ENCODE measurements at places on chromosomes 2 and 18.

GRCh38 chr2:127146071-127146725 is 39.2 kb upstream of the BIN1 start:
- no peak for DNase-seq

DNA sequence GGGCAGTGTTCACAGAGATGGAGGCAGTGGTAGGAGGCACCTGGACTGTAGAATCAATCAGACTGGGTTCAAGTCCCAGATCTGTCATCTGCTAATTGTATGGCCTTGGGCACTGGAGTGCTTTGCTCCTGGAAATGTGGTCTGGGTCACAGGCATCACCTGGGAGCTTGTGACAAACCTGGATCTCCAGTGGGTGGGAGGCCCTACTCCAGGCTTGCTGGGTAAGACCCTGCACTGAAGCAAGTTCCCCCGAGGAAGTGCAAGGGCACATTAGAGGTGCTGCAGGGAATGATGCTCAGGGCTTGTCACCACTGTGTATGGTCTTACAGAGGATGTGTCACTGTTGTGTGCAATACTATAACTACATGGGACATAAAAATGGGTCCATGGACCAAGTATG is 220.5 kb upstream of the ID2 start:
- DNase-seq, result no peak

DNA sequence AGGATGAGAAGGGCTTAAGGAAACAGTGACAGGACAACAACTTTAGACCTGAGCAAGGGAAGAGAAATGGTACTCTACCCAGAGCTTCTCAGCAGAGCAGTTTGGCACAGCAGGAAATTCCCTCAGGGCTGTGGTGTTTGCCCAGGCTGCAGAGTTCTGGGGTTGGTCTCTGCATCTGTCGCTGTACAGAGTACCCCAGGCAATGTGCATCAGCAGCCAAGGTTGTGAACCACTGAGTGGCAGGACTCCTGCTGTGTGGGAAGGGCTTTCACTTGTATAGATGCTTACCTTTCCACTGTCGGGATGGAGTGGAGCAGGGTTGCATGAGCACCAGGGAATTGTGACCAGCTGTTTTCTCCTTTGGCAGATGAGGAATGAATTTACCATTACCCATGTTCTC is 21.2 kb downstream of the STAMBP start:
- no peak for DNase-seq

DNA sequence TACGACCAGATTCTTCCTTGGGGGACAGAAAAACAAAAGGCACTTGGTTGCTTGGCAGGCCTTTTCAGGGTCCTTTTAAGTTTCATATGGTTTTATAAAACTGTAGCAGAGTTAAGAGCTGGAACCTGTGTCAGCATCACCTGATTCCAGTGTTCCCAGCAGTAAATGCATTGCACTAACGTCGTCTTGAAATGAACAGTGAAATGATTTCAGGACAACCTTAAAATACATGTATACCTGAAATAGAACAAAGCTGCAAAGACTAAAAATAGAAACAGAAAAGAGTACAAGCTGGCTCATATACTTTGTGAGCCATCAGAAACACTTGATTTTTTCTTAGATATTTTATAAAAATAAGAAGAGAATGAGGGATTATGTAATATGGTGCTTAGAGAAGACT is 51.9 kb downstream of the ACSL3 start:
- no peak for DNase-seq

DNA sequence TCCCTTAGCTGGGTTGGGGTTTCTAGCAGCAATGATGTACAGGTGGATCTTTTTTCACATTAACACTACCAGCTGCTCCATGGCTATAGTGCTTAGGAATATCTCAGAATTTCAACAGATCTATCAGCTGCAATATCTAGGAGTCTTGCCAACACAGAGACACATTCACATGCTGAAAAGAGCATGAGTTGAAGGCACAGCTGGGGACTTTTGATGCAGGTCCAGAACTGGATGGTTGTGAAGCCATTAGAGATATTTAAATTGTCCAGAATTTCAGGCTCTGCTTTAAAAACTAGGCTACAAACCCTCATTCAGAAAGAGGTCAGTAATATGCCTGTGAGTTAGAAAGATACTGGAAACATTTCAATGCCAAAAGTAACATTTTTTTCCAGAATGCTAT is 122.2 kb upstream of the CCDC195 start:
- no peak for DNase-seq

- DNase-seq, result no peak
These were observed 63.1 kb downstream of the TSN start for GRCh38 chr2:121818546-121818945.

GRCh38 chr2:39411181-39411944 is 25.7 kb downstream of the MAP4K3 start:
- DNase-seq, result no peak

- DNase-seq, result peak; percentile 40
These were observed 5.2 kb downstream of the ZFP36L2 start for GRCh38 chr2:43221124-43221762.

GRCh38 chr2:124534028-124534427 is 508.9 kb downstream of the CNTNAP5 start:
- no peak for DNase-seq

GRCh38 chr2:75431276-75431675 is 129.5 kb downstream of the EVA1A start:
- no peak for DNase-seq

All from CD4-positive, alpha-beta T cell treated with Interleukin-21 for 1 hour (primary cell).